ENCODE measurements at places on chromosomes 12 and 14.
A peak's percentile ranks its signal among the peaks of the same experiment; 100 is the strongest.

DNA sequence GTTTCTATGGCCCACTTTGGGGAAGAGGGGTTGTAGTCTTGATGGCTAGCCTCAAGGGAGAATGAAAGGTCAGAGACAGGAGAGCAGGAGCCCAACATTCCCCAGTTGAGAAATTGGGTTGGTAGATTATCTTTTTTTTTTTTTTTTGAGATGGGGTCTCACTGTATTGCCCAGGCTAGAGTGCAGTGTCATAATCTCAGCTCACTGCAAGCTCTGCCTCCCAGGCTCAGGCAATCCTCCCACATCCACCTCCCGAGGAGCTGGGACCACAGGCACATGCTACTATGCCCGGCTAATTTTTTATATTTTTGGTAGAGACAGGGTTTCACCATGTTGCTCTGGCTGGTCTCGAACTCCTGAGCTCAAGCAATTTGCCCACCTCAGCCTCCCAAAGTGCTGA is 34.9 kb downstream of the BCAT1 start:
- no peak for DNase-seq

GRCh38 chr14:99564256-99564925 is 39.6 kb downstream of the CCDC85C start:
- peak; percentile 88 for DNase-seq

DNA sequence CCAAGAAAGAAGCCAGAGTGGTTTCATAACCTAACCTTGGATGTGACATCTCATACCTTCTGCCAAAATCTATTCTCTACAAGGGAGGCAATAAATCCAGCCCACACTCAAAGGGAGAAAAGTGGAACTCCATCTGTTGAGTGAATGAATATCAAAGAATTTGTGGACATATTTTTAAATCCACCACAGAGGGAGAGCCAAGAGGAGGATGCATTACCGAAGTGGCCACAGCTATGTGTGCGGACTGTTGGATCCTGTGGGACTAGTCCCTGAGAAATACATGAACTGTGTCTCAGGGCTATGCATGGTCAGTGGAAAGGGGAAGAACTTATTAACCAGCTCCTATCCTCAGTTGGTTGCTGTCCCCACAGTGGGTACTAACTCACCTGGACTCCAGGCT is 273.9 kb downstream of the NUAK1 start:
- DNase-seq, result no peak

- no peak for DNase-seq
Measured at GRCh38 chr14:57573173-57573572, 79.5 kb upstream of the CCDC198 start.

Measured in fibroblast of the aortic adventitia (primary cell).